T-cell (primary cell): ENCODE measurements at places on chromosomes 1 and 21.
A peak's percentile ranks its signal among the peaks of the same experiment; 100 is the strongest.

GRCh38 chr1:161080441-161081405 lies 8.6 kb downstream of the NECTIN4 start:
- DNase-seq, result no peak

DNA sequence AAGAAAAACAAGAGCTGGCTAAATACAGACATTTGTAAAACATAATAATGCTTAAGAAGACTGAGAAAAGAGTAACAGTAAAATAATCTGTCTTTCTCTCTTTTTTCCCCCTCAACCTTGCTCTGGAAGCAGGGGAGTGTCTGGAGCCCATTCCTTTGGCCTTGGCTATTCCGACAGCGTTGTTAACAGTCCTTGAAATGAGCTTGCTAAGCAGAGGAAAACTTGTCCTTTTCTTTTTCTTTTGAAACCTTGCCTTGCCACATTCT lies 6.7 kb upstream of the CA6 start:
- DNase-seq, result no peak

DNA sequence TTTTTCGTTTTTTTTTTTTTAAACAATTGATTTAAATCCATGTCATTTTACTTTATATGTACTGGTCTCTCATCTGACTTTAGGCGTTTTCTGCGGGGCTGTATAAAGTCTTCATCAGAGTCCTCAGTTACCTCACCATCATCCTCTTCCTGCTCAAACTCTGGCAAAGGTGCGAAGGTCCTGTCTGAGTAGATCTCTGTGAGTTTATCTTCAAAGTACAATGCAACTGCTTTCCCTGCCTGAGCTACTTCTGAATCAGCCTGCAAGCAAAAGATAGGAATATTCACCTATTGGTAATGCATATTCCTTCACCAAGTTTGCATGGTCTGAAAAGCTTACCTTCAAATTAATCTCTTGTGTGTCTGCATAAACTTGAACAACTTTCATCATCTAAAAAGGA lies 113.4 kb downstream of the TRIM33 start:
- DNase-seq, result no peak

GRCh38 chr21:16976193-16976592 lies 536.6 kb upstream of the CXADR start:
- no peak for DNase-seq

- no peak for DNase-seq
Measured at GRCh38 chr1:101098327-101098726, 72.7 kb upstream of the DPH5 start.

- DNase-seq, result no peak
Measured at GRCh38 chr1:24806588-24806987, 61.3 kb downstream of the CLIC4 start.

DNA sequence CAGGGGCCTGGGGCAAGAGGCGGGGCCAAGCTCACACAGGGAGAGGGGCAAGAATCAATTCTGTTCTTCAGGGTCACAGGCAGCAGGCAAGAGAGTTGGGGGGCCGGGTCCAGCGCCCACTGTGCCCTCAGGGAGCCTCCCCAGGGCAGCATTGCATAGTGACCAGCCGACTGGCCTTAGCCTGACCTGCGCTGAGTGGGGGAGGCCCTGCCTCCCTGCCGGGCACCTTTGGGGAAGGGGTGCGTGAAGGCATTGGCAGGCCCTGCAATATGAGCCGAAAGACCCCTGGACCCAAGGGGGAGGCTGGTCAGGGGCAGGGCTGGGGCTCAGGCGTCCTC lies 12.2 kb downstream of the SCNN1D start:
- DNase-seq, result no peak

- DNase-seq, result no peak
Measured at GRCh38 chr1:94305704-94306103, 68.3 kb upstream of the ARHGAP29 start.

GRCh38 chr1:97044159-97044760 lies 322.7 kb downstream of the PTBP2 start:
- DNase-seq, result no peak

DNA sequence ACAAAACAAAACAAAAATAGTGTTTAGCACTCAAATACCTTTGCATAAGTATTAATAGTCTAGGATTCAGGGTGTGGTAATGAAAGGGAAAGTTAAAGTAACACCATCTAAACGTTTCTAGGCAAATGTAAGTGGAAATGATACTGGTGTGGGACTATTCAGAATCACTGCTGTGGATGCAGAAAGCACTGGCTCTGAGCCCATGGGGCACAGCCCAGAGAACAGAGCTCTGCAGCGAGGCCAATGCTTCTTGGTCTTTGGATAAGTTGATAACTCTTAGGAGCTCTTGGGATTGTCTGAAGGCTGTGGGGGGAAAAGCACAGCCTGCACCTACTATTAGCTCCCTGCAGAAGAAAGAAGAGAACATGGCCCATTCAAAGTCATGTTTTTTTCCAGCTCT lies 21.4 kb upstream of the DNM3 start:
- DNase-seq, result no peak

DNA sequence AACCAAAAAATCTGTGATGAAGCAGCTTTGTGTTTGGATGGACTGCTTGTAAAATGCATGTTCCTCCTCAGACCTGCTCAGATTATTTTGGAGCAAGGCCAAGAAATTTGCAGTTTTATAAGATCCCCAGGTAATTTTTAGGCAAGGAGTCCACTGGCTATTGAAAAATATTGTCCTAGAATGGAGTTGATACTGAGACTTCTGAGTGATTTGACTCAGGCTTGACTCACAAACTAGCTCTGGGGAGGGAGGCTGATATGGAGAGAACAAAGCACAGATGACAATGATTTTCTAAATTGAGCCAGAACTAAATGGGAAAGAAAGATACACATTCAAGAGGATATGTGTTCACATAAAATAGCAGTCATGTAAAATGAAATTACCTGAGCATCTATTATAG lies 36.7 kb downstream of the AGL start:
- DNase-seq, result no peak

DNA sequence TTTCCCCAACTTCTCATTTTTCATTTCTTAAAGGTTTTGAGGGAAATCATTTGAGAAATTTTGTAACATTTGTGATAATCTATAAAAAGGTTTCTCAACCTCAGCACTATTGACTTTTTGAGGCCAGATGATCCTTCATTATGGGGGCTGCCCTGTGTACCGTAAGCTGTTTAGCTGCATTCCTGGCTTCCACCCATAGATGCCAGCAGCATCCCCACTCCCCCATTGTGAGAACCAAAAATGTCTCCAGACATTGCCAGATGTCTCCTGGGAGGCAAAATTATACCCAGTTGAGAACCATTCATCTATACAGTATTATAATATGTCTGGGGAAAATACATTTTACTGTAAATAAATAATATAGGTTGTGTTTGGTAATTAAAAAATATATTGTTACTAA lies 146.0 kb downstream of the PBX1 start:
- DNase-seq, result no peak

DNA sequence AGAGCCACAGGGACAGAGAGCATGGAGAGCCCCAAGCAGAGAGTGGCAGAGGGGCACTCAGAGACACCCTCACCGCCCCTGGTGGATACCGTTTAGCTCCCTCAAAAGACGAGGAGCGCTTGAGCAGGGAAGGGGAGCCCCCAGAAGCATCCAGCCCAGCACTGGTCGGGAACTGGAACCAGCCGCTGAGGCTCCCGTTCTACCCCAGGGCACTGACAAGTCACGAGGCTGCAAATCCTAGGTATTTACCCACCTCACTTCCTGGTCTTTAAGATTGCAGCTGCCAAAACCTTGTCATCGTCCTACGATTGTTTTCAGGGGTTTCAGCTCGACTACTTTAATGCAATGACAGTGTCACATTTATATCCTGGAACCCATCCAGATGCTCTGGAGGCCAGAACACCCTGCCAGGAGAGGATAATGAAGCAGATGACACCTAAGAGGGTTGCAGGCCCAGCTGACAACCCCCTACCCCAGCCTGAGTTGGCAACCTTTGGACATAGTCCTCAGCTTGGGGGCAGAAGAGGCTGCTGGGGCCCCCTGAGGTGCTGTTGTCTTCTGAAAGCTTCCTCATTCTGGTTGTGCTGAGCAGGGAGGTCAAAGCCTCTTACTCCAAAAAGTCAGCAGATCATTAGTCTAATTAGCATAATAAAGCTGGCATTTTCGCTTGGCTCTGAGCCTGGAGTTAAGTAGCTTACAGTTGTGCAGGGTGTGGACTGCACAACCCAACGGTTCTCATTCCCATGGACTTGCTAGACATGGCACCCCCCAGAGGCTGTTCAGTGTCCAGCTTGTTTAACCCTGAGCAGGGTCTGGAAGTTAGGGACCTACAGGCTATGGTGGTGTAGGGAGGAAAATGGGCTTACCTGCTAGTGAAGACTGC lies 20.6 kb upstream of the BACE2 start:
- no peak for DNase-seq

DNA sequence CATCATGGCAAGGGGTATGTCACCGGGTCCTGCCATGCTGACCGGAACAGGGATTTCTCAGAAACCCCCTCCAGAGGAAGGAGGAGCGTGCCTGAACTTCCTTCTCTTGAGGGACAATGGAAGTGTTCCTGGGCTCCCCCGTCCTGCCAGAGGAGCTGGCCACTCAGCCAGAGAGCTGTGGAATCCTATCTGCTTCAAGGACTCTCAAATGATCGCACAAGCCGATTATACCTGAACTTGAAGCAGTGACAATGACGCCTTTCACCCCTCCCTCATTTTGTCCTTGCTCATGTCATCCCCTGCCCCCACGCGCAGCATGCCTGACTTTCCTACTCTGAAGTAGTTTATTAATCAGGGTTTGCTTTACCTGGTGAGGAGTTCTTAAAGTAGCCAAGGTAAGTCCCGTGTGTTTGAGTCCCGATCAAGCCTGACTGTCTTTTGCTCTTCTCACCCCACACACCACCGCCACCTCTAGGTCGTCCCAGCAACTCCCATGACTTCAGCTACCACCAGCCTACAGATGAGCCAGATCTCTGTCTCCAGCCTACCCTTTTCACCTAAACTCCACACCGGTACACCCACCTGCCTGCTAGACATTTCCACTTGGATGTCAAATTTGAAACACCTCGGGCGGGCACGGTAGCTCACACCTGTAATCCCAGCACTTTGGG lies 25.0 kb upstream of the PRELP start:
- no peak for DNase-seq

- DNase-seq, result no peak
Measured at GRCh38 chr1:234022302-234022701, 117.8 kb downstream of the SLC35F3 start.

GRCh38 chr1:248045209-248045608 lies 1.4 kb upstream of the OR2L3 start:
- no peak for DNase-seq

GRCh38 chr1:25773441-25774125 lies 26.4 kb upstream of the SELENON start:
- DNase-seq, result no peak

- no peak for DNase-seq
Measured at GRCh38 chr1:45669379-45669778, 17.0 kb downstream of the GPBP1L1 start.

DNA sequence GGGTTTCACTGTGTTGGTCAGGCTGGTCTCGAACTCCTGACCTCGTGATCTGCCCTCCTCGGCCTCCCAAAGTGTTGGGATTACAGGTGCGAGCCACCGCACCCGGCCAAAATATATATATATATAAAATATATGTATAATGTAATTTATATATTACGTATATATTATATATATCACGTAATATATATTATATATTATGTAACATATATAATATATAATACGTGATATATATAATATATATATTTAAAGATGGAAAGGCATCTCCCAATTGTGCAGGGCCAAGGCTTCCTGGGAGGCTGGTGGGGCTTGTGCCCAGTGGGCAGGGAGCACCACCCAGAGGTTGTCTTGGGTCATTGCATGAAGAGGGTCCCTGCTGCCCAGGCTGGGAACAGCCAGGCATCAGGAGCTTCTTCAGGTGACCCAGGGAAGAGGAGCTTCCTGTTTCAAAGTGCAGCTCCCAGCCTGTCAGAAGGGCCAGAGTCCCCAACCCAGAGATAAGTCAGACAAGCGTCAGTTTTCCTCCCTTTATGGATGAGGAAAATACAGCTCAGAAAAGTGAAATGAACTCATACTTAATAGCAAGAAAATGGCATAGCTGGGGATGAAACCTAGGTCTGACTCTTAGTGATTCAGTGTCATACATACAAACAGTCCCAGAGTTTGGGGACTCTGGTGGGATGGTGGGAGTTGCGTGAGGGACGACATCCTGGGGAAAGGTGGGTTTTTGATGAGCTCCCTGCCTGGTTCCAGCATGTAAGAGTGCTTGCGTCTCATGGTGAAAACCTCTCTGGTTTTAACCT lies 12.0 kb downstream of the UBE2Q1 start:
- peak; percentile 28 for DNase-seq

DNA sequence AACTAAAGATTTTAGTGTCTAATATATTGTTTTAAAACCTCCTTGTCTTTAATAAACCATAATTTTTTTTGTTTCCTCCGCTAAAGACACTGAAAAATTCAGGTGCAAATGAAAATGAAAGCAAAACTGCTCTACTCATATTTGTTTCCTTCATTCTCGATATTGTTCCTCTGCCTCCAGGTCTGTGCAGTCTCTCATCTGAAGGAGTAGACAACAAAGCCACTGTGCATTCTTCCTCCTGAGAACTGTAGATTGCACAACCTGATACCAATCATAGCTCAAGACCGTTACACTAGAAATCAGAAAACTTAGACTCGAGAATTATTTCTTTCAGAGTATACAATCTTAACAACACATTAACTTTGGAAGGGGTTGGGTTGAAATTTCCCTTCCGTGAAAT lies 373.1 kb upstream of the CXADR start:
- no peak for DNase-seq

DNA sequence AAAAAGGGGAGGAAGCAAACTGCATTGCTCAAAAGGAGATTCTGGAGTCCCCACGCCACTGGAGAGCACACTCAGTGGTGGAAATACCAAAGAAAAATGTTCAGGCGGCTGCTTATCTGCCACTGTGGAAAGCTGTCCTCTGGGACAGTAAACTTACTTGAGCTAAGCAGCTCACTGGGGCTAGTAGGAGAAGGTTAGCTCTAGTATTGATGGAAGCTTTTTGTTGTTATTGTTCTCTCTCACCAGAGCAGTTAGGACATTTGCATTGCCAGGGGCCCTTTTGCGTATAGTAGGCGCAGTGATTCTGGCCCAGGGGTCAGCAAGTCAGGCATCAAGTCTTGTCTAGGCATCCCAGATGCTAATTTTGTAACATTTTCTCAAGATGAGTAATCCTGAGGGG lies 15.6 kb downstream of the BACE2 start:
- no peak for DNase-seq
